ENCODE measurements at places on chromosomes 4 and X.

GRCh38 chr4:128521156-128521555 is 233.5 kb upstream of the PGRMC2 start:
- DNase-seq, result no peak

DNA sequence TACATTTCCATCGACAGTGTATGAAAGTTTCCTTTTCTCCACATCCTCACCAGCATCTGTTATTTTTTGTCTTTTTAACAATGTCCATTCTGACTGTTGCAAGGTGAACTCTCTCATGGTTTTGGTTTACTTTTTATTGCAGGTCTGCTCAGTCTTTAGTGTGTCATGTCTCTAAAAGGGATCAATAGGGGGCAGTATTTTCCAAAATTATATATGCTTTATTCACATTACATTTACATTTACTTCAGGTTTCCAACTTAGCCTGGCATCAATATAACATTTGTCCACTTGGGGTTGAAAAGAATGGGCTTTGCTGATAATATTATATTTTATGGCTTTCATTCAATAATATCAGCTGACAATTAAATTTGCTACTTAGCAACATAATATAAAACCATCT is 265.0 kb upstream of the SLITRK2 start:
- DNase-seq, result no peak

DNA sequence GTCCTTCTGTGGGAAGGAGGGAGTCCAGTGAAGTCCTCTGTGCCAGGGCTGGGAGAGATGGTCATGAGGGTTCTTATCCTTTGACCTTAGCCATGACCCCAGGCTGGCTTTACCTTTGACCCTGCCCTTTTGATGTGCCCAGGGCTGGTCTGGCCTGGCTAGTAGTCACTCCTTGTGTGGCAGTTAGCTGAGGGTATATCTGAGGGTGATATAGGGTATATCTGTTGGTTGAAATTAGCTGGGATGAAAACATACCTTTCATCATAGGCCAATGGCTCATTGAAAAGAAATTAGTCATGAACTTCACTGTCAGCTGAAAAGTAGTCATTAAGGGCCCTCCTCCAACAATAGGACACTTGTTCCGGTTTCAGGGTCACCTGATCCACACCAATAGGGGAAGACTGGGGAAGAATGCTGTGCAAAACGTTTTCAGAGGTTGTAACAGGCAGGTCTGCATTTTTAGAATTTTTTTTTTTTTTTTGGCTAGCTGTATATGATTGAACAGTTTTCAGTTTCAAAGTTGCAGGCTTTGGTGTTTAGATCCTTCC is 74.6 kb upstream of the STOX2 start:
- peak; percentile 16 for DNase-seq

- DNase-seq, result no peak
Observed at GRCh38 chr4:145171911-145172310, 8.5 kb downstream of the OTUD4 start.

DNA sequence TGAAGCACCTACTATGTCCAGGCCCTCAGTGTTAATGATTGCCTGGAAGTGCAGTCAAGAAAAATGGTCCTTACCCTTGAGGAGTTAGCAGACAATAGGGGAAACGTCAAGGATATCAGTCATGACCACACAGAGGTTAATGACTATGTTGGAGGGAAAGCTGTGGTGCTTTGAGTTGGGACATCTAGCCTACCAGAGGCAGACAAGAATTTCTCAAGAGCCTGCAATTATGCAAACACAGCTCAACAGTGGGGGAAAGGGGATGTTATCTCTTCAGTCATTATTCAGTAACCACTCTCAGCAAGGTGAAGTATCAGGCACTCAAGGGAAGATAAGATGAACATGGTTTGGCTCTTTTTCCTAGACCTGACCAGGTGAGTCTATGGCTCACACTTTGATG is 7.0 kb upstream of the FGFBP1 start:
- no peak for DNase-seq

- peak; percentile 57 for DNase-seq
Observed at GRCh38 chrX:46796574-46797191, 37.8 kb upstream of the SLC9A7 start.

GRCh38 chr4:142416711-142417275 is 429.3 kb downstream of the INPP4B start:
- no peak for DNase-seq

- no peak for DNase-seq
Observed at GRCh38 chr4:968221-968620, 5.1 kb downstream of the DGKQ start.

DNA sequence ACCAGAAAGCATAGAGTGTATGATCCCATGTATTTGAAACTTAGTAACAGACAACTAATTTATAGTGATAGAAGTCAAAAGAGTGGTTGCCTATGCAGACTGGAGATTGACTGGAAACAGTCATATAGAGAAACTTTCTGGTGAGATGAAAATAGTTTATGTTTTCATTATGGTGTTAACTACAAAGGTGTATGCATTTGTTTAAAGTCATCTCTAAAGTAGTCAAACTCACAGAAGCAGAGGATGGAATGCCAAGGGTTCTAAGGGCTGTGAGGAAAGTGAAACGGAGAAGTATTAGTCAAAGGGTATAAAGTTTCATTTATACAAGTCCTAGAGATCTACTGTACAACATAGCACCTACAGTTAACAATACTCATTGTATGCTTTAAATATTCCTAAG is 45.8 kb downstream of the ENOX2 start:
- no peak for DNase-seq

GRCh38 chr4:163003979-163004378 is 162.7 kb downstream of the NAF1 start:
- DNase-seq, result no peak

- no peak for DNase-seq
Observed at GRCh38 chr4:74426101-74426500, 18.8 kb upstream of the AREG start.

GRCh38 chr4:59127743-59128142 is 2017.6 kb upstream of the IGFBP7 start:
- DNase-seq, result peak; percentile 4

DNA sequence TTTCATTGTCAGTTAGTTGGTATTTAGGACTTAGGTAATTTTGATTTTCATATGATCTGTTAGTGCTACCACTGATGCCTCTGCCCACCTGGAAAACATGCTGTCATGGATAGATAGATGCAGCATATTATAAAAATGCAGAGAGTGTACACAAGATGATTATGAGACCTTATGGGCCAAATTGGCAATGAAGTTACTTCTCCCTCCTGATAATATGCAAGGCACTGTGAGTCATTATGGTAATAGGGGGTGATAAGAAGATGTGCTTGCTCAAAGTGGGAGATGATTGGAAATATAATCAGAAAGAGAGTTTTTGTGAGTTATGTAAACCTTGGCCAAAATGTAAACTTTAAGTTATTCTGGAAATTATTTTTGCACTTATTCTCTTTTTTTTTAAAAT is 56.6 kb upstream of the RHOH start:
- no peak for DNase-seq

GRCh38 chr4:38621028-38621684 is 42.8 kb upstream of the KLF3 start:
- DNase-seq, result no peak

DNA sequence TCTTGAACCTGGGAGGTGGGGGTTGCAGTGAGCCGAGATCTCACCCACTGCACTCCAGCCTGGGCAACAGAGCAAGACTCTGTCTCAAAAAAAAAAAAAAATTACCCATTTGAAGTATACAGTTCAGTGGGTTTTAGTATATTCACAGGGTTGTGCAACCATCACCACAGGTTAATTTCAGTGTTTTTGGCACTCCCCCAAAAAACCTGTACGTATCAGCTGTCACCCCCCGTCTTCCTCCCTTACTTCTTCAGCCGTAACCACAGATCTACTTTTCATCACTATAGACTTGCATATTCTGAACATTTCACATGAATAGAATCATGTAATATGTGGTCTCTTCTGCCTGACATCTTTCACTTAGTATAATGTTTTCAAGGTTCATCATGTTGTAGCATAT is 11.7 kb upstream of the PTTG2 start:
- no peak for DNase-seq

Measured in pons (tissue), 1 donor.